Common myeloid progenitor, CD34-positive (primary cell): ENCODE measurements at places on chromosomes 5 and 9.

DNA sequence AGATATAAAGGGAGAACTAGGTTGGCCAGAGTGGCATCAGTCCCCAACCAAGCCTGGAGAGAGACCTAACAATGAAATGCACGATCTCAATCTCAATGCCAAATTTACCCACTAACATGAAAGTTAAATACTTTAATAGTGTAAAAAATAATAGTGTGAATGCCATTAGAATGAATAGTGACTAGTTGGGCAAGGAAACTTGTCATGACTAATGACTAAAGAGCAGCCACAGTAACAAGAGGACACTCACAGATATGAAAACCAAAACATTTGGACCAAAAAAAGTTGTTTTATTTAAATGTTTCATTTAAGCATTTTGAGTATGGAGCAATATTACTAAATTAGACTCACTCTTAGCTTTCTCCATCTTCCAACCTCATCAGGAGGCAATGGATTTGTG lies 1853.8 kb downstream of the EFNA5 start:
- no peak for DNase-seq

DNA sequence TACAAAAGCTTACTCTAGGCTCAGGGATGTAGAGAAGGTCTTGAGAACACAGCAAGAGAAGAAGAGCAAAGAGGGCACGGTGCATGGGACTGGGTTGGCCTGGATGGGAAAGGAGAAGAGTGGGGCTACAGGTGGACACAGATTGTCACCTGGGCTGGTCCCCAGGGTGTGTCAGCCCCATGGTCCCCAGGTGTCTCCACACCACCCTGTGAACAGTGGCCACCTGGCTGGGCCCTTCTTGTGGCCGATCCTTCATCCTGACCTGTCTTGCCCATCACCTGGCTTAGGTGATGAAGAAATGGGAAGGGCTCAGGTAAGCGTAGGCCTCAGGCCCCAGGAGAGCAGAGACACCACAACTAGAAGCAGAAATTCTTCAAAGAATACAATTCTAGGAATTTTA lies 188.9 kb downstream of the TENT4A start:
- DNase-seq: no peak

GRCh38 chr9:31840702-31841101 lies 543.7 kb upstream of the ACO1 start:
- no peak for DNase-seq

DNA sequence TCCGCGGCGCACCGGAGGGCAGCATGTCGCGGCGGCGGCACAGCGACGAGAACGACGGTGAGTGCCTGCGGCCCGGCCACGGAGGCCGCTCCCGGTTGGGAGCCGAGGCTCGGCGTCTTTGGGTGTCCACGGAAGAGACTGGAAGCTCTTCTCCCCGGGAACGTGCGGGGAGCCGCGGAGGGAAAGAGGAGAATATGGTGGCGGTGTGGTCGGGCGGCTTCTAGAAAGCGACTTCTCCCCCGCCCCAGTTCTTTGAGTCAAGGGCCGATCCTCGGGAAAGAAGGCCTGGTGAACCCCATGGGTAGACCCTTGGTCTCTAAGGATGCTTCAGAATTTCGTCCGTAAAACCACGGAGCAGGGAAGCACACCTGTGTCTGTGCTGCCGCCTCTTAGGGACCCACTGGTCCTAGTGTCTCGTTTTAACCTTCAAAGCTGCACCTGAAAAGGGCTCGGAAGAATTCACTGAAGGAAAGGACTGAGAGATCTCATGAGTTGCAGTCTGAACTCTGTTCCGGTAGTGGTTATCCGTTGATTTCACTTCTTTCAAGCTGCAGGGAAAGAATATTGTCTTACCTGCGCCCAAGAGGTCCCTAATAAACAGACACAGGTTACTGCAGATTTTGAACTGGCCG lies 354 bp downstream of the NCBP1 start:
- DNase-seq: peak; percentile 31

DNA sequence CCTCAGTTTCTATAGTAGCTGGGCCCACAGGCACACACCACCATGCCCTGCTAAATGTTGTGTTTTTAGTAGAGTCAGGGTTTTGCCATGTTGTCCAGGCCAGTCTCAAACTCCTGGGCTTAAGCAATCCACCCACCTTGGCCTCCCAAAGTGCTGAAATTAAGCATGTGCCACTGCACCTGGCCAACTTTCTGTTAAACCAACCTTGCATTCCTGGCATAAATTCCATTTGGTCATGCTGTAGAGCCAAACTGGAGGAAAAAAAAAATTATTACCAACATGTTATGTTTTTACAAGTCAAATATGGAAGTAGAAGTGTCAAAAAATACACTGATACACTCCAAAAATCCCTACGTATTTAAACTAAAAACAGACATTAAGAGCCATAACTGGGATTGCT lies 54.1 kb downstream of the ERMP1 start:
- DNase-seq: no peak

- no peak for DNase-seq
These were observed 5.3 kb downstream of the NKD2 start for GRCh38 chr5:1013948-1014301.

GRCh38 chr9:122767817-122768216 lies 20.9 kb upstream of the OR5C1 start:
- DNase-seq: no peak

- no peak for DNase-seq
These were observed 64.5 kb upstream of the RNF130 start for GRCh38 chr5:180135967-180136629.

- peak; percentile 60 for DNase-seq
These were observed 19.3 kb upstream of the SMIM32 start for GRCh38 chr5:136212252-136212721.

DNA sequence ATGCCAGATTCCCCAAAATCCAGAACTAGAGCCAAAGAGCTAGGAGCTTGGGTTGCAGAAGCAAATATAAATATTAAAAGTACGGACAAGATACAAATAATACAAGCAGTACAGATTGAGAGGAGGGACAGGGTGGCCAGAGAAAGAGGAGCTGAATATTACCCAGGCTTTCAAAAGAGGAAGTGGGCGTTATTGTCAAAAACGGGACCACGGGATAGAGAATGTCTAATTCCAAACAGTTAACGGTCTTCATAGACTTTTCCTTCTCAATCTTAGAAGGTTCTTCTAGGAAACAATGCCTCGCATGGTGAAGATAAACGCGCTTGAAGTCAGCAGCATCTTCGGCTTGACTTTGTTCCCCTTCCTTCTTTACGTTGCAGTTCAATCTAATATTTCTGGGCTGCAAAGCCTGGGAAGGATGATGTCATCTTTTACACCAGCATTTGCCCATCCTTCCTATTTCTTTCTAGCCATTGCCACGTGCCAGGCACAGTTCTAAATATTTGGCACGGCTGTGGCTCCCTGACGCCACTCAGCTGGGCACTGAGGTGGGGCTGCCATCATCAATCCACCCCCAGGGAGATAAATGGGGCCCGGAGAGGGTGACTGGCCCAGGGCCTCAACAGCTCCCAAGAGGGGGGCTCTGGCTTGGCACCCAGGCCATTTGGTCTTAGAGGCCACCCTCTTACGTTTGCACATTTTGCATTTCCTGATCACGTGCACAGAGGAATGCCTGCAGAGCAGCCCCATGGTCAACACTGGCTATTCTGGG lies 16.3 kb upstream of the OLFM1 start:
- no peak for DNase-seq

- DNase-seq: no peak
These were observed 138.6 kb downstream of the ERCC6L2 start for GRCh38 chr9:96014078-96014477.

DNA sequence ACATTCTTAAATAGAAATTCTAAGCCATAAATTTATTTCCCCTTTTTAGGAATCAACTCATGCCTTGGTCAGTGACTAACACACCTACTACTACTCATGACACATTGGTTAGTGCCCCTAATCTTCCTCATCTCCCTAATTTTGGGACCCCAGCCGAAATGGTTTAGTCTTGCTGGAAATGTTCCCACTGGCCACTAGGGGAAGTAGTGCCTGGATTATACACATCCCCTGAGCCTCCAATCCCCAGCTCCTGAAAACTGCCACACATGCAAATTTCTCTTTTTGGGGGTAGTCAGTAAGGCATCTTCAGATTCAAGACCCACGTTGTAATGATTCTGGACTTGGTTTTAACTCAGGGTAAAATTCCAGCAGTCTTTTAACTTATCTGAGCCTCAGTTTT lies 79.8 kb downstream of the HSD17B3 start:
- DNase-seq: peak; percentile 29

GRCh38 chr5:43150748-43151147 lies 30.0 kb downstream of the ZNF131 start:
- DNase-seq: no peak
